ENCODE measurements at places on chromosomes 3 and 15.

GRCh38 chr3:184300378-184300720 is 1.3 kb downstream of the PSMD2 start:
- DNase-seq, result peak; percentile 57

DNA sequence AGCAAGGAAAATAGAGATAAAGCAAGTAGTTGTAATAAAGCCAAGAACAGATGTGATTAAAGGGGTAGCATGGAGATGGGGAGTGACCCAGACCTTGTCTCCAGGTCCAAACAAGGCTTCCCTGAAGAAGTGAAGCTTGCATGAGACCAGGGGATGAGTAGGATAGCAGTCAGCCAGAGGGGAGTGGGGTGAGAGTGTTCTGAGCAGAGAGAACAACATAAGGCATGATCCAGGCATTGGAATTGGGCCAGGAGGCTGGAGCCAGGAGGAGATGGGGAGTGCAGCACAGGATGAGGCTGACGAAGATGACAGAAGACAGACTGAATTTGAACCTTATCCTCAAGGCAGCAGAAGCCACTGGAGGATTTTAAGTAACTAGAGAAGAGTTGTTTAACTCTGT is 7.2 kb downstream of the TMOD2 start:
- DNase-seq, result peak; percentile 86

GRCh38 chr3:194083637-194084224 is 52.2 kb upstream of the HES1 start:
- DNase-seq, result peak; percentile 57

DNA sequence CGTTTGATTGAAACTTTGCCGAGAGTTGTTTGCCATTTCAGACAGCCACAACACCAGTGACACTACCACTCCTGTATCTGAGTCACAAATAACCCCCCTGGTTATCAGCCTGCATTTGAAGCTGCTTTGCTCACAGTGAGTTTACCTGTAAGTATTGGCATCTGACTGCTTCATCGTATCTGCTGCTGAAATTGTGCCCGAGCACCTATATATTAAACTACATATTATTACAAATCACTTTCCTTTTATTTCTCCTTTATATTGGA is 39.2 kb upstream of the SPSB4 start:
- DNase-seq, result no peak

- no peak for DNase-seq
These were observed 9.1 kb downstream of the THRB start for GRCh38 chr3:24485511-24485910.

Measured in fibroblast of skin of abdomen (primary cell).